ENCODE measurements at places on chromosomes 16 and 17.
A peak's percentile ranks its signal among the peaks of the same experiment; 100 is the strongest.

- DNase-seq: no peak
Observed at GRCh38 chr16:87201052-87201451, 116.1 kb downstream of the C16orf95 start.

DNA sequence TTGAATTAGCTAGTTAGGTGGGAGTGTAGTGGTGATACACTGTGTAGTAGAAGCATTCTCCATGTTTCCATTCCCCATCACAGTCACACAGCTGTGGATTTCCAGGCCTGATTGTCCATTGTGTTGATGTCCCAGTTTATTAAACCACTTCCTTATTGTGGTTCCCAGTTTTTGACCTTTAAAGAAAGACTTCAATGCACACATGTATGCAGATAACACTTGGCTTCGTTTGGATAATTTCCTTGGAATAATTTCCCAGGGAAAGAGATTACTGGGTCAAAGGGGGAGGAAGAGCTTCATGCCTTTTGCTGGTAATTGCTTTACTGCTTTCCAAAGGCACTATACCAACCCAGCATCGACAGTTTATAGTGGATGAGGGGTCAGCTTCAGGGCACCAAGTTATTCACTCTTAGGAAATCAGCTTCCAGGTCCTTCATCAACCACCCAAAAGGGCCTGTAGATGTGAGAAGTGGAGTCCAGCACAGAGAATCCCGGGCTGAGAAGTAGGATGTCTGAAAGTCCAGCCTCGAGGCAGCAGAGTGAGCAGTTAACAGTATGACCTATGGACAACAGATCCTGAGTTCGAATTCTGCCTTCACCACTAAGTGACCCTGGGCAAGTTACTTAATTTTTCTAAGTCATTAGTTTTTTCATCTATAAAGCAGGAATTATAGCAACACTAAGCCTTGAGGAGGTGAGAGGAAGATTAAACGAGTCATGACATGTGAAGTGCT lies 31.3 kb upstream of the TNS4 start:
- no peak for DNase-seq

- peak; percentile 50 for DNase-seq
Observed at GRCh38 chr17:66727634-66728570, 107.0 kb upstream of the CACNG5 start.

DNA sequence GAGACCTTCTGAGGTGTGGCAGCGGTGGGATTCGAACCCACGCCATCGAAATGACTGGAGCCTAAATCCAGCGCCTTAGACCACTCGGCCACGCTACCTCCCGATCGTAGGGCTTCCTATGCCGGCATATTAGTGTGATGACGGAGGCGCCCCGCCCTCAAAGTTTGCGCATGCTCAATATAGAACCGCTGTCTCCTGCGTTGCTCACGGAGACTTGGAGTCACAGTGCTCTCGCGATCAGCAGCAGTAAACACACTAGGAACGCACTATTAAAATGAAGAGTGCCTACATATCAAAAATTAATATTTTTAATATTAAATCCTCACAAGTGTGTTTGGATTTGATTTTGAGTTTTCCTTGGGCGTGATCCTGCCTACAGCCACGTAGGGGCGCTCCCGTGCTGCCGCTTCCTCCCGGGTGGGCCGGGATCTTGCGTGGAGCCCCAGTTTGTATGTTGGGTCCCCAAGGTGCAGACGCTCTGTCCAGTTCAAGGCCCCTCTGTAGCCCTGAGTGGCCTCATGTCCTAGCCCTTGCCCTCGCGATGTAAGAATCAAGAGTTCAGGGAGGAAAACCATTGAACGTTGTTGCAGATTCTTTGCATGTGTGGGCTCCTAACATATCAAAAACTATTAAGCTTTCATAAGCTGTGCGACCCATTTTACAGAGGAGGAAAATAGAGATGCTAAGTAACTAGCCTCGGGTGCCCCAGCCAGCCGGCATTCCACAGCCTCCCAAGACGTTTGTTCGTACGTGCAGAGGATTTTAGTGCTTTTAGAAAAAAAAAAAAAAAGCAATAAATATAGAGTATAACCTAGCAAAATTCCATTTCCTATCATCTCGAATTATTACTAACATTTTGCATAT lies 10.2 kb upstream of the EEF2K start:
- DNase-seq: peak; percentile 90

GRCh38 chr17:31058976-31059375 lies 35.8 kb upstream of the NF1 start:
- peak; percentile 76 for DNase-seq

GRCh38 chr16:61921373-61921772 lies 114.9 kb downstream of the CDH8 start:
- DNase-seq: no peak

DNA sequence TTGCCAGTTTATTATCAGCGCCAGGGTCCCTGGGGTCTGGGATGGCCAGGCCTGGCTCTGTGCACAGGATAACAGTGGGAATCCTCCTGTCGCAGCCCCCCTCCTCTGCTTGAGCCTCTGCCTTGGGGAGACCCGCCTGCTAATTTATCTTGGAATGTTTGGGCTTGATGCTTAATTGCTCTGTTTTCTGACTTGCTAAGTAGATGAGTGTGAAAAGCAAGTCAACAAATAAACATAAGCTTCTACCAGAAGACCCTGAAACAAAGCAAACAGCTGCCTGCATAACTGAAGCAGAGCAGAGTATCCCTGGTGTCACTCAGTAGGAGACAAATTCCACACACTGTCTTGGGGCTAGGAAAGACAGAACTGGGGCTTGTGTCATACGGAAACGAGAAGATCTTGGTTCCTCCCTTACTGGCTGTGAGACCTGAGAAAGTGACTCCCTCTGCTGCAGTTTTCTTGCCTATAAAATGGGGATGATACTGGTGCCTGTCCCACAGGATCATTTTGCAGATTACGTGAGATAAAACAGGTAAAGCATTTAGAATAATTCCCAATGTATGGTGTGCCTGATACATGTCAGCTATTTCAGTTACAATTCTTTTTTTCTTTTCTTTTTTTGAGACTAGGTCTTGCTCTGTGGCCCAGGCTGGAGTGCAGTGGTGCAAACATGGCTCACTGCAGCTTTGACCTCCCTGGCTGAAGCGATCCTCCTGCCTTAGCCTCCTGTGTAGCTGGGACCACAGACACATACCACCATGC lies 44.8 kb upstream of the IRX3 start:
- DNase-seq: no peak

GRCh38 chr16:79402356-79402755 lies 198.2 kb downstream of the MAF start:
- no peak for DNase-seq

DNA sequence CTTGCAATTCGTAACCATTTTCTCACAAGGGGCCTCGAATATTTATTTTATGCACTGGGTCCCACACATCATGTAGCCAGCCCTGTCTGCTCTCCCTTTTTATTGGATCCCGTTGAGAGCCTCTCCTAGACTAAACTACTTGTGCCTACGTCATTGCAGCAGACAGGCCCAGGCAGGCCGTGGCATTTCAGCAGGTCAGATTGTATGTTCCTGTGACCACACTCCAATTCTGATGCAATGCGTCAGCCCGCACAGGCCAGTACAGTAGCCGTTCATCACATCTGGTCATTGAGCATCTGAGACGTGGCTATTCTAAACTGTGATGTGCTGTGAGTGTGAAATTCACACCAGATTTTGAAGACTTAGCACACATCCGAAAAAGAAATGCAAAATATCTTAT lies 42.2 kb downstream of the ABAT start:
- DNase-seq: no peak

DNA sequence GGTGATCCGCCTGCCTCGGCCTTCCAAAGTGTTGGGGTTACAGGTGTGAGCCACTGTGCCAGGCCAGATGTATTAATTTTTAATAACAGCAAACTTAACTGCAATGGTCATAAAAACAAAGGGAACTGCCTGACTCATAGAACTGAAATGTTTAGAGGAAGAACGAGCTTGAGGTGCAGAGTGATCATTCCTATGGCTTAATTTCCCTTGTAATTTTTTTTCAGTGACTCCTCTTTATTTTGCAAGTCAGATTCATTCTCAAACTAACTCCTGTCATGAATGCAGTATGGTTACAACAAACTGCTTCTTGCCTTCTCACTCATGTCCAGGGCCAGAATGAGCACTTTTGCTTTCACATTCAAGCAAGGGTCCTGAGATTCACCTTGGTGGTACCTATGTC lies 231.3 kb downstream of the HAPSTR1 start:
- DNase-seq: no peak

DNA sequence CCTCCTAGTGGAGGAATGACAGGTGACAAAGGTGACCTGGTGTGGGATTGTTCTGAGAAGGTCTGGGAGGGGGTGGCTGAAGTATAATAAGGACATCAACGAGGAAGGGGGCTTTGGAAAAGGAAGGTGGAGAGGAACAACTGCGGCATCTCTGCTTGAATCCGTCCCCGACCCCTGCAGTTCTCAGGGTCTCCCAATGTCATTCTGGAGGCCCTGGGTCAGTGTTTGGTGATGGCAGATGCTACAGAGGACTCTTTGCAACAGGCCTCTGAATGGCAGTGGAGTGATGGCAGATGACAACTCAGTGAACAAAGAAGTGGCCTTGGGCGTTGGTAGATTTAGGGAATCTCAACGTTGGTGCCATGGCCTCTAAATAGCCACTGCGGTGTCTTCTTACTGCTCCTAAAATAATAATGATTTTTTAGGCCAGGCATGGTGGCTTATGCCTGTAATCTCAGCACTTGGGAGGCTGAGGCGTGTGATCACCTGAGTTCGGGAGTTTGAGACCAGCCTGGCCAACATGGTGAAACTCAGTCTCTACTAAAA lies 1.3 kb downstream of the ENGASE start:
- no peak for DNase-seq

DNA sequence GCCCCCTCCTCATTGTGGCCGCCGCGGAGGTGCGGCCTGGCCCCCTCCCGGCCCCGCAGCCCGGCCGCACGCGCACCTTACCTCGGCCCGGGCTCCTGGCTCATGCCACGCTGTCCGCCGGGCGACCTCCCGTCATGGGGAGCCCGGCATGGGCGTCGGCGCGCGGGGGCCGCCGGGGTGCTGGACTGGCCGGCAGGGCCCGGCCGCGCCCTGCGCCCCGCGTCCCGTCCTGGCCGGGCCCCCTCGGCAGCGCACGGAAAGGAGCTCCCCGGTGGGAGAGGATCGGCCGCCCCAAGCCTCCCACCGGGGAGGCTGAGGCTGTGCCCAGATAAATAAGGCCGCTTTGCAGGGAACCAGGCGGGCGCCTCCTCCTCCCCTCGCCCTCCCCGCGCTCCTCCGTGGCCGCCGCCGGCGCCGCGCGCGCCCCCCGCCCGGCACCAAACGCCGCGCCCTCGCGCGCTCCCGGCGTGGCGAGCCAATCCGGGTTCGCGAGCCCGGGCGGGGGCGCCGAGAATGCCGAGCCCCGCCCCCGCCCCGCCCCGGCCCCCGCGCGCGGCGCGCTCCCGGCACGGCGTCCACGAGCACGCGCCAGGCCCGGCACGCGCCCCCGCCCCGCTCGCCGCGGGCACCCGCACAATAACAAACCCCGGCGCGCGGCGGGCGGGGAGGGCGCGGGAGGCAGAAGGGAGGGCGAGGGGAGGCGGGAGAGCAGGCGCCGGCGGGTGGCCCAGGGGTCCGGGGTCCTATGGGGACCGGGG lies at the start of gene FBXL16:
Gene FBXL16, minus strand, starts transcription at position 371 of the 758 bp plus-strand sequence. CDS start 8,396 bp downstream, outside the sequence.
- peak; percentile 15 for DNase-seq

- no peak for DNase-seq
Observed at GRCh38 chr16:49556249-49556605, 182.6 kb downstream of the C16orf78 start.

DNA sequence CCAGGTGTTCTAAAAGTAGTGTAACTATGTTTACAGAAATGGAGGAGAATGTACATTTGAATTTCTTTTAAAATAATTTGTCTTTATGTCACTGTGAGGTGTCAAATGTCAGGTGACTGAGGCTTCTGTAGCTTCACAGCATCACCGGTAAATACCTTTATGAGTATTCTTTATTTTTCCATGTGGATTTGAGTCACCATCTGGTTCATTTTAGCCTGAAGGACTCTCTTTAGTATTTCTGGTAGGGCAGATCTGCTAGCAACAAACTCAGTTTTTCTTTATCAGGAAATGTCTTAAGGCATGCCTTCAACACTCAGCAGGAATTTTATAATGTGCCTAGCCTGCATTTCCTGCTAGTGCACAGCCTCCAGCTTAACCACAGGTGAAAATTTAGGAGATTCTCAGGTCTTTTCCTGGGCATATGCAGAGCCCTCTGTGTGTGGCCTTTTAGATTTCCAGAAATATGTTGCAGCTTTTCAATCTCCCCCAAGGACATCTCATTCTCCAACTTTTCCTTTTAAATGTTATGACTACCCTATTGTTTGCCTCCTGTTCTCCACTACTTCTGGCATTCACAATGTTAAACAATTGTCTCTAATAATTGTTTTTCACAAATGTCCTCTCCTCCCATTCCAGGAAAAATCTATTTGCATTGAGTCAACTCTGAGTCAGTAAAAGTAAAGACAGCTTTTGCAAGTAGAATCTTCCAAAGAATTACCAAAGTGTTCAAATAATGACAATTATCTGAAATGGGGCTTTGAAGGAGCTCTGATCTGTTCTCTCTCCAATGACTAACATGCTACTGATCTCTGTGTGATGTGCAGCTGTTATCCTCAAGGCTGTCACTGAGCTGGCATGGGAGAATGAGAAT lies 239.4 kb upstream of the CPHXL start:
- DNase-seq: no peak

DNA sequence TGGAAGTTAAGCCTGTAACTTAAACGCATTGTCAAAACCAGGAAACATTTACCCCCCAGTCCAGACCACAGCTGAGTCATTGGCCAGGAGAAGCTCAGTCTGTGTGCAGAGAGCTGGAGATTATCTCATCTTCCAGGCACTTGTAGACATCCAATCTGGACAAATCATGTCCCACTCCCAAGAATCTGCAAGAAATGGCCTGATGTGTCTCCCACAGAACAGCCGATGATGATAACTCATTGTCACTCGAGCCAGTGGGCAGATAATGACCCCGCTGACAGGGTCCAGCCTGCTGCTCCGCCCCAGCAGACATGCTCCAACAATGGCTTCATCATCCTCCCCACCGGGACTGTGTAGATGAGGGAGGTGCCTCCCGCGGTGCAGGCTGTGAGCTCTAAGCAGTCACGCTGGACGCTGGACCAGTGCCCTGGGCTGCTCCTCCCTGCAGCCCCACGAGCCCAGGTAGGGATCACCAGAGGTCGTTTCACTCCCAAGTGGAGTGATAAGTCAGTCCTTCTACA lies 322.5 kb downstream of the C16orf95 start:
- DNase-seq: peak; percentile 31

- DNase-seq: no peak
Observed at GRCh38 chr17:51015145-51015558, 105.5 kb downstream of the SPAG9 start.

DNA sequence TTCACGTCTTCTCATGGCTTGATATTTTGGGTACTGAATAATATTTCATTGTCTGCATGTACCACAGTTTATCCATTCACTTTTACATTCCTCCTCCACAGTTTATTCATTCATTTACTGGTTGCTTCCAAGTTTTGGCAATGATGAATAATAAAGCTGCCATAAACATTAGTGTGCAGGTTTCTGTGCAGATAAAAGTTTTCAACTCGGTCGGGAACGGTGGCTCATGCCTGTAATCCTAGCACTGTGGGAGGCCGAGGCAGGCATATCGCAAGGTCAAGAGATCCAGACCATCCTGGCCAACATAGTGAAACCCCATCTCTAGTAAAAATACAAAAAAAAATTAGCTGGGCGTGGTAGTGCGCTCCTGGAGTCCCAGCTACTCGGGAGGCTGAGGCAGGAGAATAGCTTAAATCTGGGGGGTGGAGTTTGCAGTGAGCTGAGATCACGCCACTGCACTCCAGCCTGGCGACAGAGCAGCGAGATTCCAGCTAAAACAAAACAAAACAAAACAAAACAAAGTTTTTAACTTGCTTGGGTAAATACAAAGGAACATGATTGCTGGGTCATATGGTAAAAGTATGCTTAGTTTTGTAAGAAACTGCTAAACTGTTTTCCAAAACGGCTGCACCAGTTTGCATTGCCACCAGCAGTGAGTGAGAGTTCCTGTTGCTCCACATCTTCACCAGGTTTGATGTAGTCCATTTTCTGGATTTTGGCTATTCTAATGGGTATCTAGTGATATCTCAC lies 89.5 kb downstream of the WWP2 start:
- no peak for DNase-seq

Measured in suppressor macrophage treated with lipopolysaccharide for 1 hour (primary cell).